ENCODE measurements at places on chromosomes 11 and 22.

DNA sequence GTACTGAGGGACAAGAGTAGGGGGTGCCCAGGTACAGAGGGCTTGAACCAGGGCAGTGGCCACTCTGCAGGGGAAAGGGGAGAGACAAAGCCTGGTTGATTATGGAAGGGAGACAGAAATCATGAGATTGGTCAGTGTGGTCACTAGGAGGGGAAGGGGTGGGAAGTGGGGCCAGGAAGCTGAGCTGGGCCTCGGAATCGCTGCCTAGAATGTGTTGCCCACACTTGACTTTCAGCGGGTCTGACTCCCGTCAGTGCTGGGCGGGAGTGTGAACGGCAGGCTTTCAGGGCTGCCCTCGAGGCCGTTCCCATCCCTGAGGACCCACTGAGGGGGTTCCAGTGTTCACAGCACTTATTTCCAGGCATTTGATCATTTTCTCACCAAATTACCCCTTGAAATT is 5.9 kb downstream of the DAGLA start:
- DNase-seq: no peak

GRCh38 chr11:1421291-1421690 is 31.6 kb downstream of the BRSK2 start:
- DNase-seq: no peak

DNA sequence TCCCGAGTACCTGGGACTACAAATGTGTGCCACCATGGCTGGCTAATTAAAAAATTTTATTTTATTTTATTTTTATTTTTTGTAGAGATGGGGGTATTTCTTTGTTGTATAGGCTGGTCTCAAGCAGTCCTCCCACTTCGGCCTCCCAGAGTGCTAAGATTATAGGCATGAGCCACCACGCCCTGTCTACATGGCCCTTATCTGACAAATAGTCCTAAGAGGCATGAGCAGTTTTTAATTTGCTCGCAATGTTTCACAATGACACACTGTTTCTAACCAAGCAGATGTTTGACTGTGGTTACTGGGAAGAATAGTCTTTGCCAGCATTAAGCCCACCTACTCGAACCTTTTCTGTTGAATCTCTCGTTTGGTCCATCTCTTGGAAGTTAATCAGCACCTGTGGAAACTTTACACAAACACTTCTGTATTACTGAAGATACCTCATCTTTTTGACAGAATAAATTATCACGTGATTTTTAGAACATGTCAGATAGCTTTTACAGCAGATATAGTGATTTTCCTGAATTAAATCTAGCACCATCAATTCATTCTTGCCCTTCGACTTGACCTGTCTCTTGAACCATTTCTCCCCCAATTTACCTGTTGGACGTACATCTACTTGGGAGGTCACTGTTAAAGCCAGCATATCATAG is 71.4 kb downstream of the MTMR3 start:
- DNase-seq: no peak

DNA sequence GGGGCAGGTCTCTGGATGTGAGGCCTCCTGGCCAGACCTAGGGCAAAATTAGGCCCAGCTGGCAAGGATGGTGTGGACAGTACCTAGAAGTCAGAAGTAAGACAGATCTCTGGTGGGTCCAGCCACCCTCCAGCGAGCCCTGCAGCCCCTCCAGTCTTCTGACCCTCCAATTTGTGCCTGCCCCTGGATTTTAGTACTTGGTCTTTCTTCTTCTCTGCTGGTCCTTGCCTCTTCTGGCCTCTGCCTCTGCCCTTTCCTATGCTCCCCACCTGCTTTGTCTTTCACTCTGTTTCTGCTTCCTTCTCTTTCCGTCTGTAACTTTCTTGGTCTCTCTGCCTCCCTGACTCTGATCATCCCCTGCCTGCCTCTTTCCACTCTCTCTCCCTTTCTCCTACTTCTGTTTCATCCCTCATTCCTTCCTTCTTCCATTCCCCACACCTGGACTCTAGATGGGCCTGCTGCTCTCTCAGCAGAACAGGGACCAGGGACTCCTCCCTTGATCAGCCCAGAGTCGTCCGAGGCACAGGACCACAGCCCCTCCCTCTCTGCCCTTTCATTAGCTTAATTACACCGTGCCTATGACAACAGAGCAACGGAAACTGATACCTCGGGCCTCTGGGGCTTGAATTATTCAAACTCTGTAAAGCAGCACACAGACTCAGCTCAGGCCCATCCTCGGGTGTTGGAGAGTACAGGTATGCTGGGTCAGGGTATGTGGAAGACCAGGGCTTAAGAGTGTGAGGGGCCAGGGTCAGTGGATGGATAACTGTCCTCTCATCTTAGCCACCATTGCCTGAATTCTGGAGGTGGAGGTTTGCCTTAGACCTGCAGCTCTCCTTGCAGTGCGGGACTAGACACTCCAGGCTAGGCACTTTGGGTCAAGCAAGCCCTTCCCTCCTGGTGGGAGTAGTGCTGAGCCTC is at the start of gene CHRNA10:
CHRNA10 (minus strand) TSS at position 51 of the 921 bp plus-strand sequence. CDS start 72 bp downstream, outside the sequence.
- no peak for DNase-seq

DNA sequence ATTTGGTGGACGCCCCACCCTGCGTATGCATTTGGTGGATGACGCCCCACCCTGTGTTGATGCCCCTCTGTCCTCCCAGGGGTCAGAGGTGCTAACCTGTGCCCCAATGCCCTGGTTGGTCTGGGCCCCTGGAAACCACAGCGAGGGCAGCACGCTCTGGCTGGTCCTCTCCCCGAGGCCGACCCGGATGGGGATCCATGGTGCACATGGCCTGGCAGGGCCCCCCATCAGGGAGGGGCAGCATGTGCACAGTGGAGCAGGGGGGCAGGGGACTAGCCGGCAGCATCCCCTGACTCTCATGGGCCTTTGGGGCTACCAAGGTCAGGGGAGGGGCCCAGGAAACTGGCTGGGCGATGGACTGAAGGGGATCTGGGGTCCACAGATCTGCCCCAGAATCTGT is 7.6 kb upstream of the MUC5AC start:
- no peak for DNase-seq

GRCh38 chr11:22761066-22761465 is 68.5 kb downstream of the SVIP start:
- DNase-seq: no peak

GRCh38 chr22:29726512-29727130 is 6.8 kb downstream of the CABP7 start:
- DNase-seq: no peak

DNA sequence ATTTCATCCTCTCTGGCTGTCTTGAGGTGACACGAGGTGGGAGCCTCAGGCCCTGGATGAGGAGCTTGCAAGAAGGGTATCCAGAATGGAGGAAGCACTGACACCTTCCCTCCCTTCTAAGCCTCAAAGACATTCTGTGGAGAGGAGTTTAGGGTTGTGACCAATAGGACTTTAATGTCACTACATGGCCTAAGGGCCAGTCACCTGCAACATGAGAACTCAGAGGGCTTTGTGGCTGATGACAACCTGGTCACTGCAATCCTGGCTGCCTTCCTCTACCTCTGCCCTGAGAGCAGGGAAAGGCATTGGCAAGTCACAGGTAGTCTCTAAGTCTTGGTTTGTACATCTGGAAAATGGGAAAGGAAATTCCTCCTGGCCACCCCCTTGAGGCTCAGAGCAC is 33.7 kb downstream of the PISD start:
- no peak for DNase-seq

DNA sequence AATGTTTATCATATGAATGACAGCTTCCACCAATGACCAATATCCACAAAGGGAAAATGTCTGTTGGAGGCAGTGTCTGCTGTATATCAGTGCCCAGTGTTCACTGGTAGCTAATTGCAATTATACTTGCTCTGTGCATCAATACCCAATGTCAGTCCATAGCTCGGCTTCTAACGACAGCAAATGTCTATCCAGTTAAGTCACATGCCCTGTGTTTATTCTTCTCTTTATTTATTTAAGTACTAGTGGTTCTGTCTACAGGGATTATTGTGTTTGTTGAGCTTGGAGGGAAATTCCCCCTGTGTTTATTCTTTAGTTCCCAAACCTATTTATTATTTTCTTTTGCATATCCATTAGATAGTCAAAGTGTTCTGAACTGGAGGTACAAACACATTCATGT is 18.6 kb downstream of the TSKU start:
- no peak for DNase-seq

- peak; percentile 94 for DNase-seq
Observed at GRCh38 chr11:12842933-12843636, 166.0 kb upstream of the RASSF10 start.

DNA sequence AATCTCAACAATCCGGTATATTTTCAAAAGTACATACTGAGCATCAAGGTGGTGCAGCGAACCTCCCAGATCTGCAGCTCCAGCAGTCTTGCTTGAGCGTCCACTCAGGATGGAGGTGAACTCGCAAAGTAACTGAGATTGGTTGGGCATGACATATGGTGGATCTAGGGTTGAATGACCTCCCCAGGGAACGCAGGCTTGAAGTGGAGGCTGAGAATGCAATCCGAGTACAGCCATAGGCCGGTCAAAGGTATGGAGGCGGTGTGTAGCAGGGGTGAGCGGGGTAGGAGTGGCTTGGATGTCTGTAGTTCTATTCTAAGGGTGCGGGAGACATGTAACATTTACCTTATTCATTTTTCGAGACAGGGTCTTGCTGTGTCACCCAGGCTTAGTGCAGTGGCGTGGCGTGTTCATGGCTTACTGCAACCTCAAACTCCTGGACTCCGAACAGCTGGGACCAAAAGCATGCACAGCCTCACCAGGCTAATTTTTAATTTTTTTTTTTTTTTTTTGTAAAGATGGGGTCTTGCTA is 631 bp upstream of the C22orf39 start:
- peak; percentile 68 for DNase-seq

DNA sequence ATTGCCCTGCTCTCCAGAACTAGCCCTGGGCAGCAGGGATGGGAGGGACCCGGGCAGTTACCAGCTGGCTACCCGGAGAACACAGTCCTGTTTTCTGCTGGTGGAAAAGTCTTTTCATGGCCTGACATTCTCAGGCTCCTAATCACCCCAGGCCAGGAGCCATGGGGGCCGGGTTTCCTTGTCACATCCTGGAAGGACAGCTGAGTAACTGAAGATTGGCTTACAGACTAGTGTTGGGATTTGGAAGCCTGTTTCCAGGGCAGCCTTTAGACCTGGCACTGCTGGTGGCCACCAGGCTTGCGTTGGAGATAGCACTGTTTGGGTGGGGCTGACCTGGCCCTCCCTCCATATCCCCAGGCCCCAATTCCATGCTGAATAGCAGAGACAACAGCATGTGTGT is 349.0 kb downstream of the CTTN start:
- DNase-seq: no peak

- DNase-seq: no peak
Observed at GRCh38 chr11:67463680-67464410, 5.2 kb downstream of the TMEM134 start.

- no peak for DNase-seq
Observed at GRCh38 chr11:36141956-36142355, 147.3 kb downstream of the COMMD9 start.

DNA sequence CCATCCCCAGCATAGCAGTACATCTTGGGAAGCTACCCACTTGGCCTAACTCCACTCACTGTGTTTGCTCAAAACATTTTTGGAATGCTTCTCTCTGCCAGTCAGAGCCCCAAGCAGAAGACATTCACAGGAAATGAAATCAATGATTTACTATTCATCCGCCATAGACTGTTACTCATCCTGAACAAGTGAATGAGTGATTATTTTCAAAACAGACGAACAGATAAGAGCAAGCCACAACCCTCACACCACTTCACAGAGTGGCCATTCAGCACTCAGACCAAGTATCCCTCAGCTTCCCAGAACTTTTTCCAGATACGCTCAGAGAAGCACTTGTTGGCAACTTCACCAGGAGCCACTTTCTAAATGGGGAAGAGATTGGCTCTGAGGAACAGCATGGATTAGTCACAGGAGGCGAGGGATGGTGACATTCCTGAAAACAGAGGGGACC is 13.0 kb upstream of the UBASH3B start:
- no peak for DNase-seq

DNA sequence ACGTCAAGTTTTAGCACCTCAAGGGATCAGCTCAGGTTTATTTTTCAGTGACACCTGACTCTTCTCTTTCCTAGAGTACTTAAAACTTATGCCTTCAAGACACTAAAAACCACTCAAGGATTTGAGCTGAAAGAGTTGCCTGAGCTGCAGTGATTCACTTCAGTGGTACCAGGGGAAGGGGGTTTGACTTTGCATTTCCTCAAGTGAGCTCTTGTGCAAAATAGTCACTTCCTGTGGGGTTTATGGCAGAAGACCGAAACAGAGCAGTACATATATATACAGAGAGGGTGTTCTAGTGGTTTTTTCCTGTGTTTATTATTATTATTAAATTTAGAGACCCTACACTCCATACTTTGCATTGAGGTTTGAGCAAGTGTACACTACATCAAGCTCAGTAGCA is 60.7 kb downstream of the DBX1 start:
- no peak for DNase-seq

DNA sequence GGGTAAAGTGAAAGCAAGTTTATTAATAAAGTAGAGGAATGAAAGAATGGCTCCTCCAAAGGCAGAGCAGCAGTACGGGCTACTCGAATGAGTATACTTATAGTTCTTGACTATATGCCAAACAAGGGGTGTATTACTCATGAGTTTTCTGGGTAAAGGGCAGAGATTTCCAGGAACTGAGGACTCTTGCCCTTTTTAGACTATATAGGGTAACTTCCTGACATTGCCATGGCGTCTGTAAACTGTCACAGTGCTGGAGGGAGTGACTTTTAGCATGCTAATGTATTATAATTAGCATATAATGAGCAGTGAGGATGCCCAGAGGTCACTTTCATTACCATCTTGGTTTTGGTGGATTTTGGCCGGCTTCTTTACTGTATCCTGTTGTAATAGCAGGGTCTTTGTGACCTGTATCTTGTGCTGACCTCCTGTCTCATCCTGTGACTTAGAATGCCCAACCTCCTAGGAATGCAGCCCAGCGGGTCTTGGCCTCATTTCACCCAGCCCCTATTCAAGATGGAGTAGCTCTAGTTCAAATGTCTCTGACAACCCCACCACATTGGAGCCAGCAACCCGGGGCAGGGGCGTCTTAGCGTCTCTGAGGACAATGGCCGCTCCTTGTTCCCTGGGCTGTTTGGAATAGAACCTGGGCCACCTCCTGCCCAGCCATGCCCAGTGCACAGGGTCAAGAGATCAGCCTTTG is 34.9 kb upstream of the CD82 start:
- no peak for DNase-seq

GRCh38 chr22:39316440-39317083 is 2.9 kb downstream of the RPL3 start:
- peak; percentile 6 for DNase-seq

DNA sequence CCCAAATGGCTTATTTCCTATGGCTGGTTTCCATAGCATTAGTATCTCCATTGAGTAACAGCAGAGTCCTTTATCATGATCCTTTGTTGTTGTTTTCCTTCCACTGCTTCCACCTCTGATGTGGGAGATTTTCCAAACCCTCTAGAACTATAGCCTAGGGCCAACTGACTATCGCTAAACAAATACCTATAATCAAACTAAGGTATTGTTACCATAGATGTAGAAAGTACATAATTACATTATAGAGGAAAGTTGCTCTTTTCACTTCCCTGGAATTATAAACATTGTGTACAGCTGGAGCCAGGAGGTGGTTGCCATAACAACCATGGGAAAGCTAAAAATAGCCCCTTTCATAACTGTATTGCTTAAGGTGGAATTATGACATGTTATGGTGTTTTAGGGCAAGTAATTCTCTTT is 47.0 kb upstream of the ALKBH3 start:
- DNase-seq: no peak
